ENCODE measurements at places on chromosomes 5 and 9.

GRCh38 chr9:90019626-90020025, 414.8 kb downstream of the GADD45G start:
- DNase-seq: no peak

DNA sequence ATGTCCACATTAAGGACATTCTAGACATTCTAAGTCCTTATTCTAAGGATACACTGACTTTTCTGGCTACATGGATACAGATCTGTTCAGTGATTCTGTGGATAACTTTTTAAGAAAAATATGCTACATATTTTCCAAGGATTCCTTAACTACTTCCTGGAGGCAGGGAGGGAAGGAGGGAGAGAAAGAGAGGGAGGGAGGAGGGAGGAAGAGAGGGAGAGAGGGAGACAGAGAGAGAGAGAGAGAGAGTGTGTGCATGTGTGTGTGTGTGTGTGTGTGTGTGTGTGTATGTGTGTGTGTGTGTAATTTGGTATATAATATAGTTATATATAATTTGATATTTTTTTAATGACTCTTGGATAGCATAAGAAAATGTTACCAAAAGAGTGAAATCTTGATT, 109.8 kb downstream of the TLE4 start:
- DNase-seq: no peak

DNA sequence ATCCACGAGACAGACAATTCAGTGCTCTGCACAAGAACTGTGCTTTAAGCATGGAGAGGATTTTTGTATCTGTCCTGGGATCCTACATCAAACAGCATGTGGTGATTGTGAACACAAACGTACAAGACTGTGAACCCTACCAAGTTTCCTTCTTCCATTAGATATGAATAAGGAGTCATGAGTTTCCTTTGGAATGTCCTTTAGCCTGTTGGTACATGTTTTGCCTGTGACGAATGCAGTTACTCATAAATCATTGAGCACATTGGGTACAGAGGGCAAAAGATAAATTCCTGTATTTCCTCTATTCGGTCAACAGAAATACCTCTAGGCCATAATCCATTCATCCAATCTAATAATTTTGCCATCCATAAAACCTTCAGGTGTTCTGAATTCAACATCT, 61.5 kb downstream of the FXN start:
- DNase-seq: no peak

GRCh38 chr5:2255915-2256690, 373.4 kb upstream of the IRX4 start:
- no peak for DNase-seq

DNA sequence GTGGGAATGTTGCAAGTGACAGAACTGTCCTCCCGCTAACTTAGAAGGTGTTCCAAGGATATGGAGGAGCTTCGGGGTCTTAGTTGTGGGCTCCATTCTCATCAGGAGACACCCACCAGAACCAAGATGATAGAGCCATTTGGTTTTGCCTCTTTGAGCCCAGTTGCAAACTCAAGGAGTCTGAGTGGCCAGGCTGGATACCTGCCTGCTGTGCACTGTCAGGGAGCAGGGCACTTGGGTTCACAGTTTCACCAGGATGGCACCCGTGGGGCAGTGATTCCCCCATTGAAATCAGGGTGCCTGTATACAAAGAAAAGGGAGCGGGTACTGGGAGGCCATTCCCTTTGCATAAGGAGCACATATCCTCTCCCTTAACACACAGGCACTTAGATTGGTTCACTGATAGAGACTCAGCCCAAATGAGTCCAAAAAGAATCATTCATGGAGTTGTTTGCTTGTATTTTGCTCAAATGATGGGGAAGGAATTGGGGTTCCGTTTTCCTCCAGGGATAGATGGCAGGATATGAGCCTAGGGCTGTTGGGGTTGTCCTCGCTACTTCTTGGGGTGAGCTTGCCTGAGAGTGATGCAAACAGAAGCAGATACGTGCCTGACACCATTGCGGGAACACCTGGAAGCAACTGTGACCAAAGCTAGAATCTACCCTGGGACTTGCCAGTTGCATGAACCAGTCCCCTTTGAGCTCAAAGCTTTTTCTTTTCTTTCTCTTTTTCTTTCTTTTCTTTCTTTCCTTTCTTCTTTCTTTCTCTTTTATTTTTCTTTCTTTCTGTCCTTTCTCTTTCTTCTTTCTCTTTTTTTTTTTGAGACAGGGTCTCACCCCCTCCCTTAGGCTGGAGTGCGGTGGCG, 1.3 kb upstream of the PRR7 start:
- DNase-seq: no peak

- no peak for DNase-seq
Observed at GRCh38 chr5:4383518-4384198, 756.5 kb upstream of the ADAMTS16 start.

GRCh38 chr5:169810524-169810923, 169.8 kb downstream of the INSYN2B start:
- DNase-seq: no peak

- no peak for DNase-seq
Observed at GRCh38 chr9:110876929-110877328, 161.3 kb downstream of the LPAR1 start.

DNA sequence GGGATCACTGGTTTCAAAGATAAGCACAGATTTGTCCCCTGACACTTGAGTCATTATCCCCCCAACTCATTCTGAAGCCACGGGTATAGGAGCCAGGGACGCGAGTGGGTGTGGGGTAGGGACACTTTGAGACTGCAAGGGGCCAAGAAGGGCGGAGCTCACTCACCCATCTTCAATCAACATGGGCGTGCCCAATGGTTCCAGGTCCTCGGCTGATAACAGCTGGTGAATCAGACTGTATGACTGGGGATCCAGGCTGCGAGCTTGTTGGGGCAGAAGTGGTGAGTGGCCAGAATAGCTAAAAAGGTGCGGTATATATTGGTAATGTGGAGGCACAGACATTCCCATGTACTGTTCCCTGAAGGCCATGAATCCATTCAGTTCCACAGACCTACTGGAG, 30.7 kb upstream of the NR5A1 start:
- DNase-seq: no peak

- no peak for DNase-seq
Observed at GRCh38 chr5:6904860-6905259, 191.6 kb downstream of the TENT4A start.

- DNase-seq: no peak
Observed at GRCh38 chr9:121690766-121691165, 39.3 kb downstream of the DAB2IP start.

GRCh38 chr5:133859073-133859472, 109.4 kb downstream of the C5orf15 start:
- DNase-seq: peak; percentile 25

DNA sequence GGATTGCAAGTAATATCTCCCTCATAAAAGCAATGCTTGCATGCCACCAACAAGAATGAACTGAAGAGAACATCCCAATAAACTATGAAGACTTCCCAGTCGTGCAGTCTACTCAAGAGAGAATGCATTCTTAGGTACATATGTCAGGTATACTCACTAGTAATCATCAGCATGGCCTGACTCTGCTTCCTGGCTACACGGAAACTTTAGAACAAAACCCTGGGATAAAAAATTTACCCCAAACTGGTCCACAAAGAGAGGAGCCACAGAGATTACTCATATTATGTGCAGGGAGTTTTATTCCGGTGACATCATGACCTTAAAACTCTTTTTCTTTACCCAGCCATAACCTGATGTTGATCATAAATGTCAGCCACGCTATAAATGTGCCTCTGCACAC, 57.5 kb upstream of the PAPPA start:
- DNase-seq: no peak

DNA sequence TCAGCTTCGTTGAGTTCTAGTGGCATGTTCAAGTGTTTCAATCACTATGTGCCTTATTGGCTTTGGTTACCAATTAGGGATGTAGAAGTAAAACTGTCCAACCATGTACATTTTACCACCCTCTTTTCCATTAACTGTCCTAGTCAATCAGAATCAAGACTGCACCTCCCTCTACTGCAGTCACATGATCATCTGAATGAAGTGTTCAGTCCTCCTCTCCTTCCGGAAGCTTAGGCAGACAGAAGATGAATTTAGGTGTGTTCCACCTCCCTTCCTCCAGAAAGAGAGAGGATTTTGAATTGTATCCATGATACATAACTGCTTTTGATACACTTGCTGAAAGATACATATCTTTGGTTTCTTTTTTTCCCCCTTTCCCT, 133.7 kb downstream of the ERCC6L2 start:
- DNase-seq: no peak

DNA sequence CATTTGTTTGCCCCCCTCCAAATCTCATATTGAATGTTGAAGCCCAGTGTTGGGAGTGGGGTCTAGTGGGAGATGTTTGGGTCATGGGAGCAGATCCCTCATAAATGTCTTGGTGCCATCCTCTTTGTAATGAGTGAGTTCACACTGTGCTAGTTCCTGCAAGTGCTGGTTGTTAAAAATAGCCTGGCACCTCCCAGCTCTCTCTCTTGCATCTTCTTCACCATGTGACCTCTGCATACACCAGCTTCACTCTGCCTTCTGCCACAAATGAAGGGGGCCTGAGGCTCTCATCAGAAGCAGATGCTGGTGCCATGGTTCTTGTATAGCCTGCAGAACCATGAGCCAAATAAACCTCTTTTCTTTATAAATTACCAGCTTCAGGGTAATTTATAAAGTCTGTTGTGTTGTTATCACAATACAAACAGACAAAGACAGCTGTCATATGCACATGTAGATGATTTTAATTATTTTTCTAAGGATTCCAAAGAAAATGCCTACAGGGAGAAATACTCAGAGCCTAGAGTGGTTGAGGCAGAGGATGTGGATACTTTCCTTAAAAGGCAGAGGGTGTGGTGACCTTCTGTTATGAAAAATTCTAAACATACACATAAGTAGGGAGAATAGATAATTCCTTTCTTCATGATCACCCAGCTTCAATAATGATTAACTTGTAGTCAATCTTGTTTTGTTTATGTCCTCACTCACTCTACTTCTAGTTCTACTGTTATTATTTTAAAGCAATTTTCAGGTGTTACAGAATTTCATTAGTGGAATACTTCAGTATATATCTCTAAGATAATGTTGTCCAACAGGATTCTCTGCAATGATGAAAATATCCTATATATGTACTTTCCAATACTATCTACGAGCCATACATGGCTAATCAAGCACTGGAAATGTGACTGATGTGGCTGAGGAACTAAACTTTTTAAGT, 75.1 kb upstream of the RANBP6 start:
- no peak for DNase-seq

DNA sequence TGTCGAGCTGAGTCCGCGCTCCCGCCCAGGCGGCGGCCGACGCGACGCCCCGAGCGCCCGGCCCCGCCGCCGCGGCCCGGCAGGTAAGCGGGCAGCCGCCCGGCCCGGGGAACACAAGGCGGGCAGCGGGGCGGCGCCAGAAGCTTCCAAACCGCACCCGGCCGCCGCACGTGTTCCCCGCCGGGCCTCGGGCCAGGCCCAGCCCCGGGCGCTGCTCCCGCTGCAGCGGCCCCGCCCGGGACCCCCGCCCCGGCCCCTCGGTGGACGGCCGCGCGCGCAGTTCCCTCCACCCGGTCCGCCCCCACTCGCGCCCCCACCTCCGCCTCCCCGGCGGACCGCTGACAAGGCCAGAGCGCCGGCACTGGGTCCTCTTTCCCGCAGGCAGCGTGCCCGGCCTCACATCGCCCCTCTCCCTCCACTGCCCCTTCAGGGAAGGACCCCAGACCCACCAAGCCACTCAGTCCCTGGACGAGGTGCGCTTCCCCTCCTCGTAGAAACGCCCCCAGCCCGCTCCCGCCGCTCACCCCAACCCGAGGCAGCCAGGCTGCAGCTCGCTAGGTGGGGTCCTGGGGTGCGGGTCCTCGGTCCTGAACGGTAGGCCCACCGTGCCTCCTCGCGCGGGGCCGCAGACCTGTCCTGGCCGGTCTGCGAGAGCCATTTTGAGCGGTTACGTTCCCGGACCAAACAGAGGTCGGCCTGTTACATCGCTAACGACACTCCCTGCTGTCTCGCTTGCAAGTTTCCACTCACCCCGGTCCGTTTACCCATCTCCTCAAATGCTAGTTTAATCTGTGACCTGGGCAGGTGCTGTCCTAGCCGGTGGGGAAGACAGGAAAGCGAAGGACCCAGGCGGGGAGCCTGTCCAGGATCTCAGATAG, 475 bp downstream of the WDR5 start:
- peak; percentile 22 for DNase-seq

- DNase-seq: no peak
Observed at GRCh38 chr5:24691074-24691473, 46.3 kb upstream of the CDH10 start.

DNA sequence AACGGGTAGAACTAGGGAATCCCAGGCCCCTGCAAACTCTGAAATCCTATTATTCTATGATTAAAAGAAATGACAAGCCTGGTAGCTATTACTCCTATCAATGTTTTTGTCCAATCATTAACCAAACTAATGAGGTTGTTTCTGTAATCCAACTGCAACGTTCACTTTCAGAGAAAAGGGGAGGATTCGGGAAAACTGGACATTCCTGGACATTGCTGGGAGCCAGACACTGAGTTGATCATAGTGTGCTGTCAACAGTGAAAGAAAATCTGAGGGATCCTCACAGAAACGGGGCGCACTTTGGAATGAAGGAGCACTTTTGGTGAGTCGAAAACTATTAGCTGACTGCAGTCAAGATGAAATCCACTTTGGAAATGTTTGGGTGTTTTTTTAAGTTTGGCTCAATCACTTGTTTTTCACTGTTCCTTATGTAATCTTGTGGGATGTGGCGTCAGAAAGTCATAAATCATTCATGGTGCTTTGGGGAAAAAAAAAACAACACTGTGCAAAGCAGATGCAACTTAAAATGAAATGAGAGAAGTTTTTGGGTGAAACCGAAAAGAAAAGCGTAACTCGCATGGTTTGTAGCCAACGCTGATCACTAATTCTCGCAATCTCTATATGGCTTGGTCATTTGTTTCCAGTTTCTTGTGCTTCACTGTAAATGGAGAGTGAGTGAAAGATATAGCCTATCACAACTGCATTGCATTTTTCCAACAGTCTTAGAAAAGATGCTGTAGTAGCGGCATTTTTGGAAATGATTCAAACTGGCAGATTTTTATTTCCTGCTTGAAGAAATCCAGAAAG, 51.2 kb upstream of the ADRA1B start:
- no peak for DNase-seq

DNA sequence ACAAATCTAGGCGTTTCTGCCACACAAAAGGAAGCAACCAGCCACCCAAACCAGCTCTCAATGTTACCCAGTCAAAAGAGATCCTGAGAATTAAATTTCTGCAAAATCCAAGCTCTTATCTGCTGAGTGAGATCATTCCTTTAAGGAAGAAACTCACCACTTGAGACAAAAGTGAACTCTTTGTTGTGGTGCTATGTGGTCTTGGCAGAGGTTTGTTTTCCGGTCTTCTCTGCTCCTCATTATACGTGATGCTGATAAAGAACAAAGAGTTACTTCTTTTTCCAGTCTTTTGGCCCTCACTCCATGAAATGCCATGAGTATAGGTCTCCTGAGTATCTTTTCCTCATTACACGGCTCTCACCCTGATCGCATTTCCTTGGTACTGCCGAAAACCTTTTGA, 82.1 kb downstream of the PRKACG start:
- DNase-seq: no peak

DNA sequence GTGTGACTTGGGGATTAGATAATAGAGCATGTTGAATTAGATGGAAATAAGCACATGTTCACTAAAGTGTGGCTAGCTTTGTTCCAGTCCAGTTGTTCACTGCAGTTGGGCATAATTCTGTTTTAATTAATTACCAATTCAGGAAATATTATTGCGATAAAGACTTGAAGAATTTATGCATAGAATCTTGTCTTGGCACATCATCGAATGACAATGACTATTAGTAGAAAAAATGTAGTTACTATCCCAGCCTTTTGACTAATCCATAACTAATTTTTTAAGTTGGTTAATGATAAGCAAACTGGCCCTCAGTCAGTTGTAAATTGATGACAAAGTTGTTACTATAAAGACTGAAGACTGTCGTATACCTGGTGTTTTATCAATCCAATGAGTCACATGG, 10.5 kb downstream of the LNPEP start:
- no peak for DNase-seq

All from stimulated activated naive CD8-positive, alpha-beta T cell treated with anti-CD3 and anti-CD28 coated beads, Interleukin-15, amount 100 ng/mL, for 72 hours (primary cell).